ENCODE measurements at places on chromosomes 2 and 18. TPM values are rescaled to one million over a fixed set of nuclear protein-coding genes. Genes with fewer than 3 reads are reported as not detected.

Gene CGREF1
- total RNA-seq = 10.9 TPM

Gene GALR1
- total RNA-seq = not detected

DNA sequence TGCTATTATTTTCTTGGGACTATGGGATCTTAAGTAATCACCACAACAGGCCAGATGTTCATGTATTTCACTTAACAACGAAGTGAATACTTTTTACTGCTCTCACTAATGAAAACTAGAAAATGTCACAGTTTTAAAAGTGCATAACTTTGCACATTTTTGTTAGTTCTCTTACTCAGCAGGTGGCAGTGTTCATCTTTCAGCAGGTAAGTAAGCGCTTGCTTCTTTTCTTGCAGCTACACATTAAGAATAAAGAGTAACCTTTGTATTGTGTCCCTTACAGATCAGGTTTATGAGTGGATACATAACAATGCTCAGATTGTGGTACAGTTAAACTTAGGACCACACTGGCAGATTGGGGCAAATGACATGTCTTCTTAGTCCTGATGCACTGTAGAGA, 61.0 kb downstream of the DAW1 start:
- DNase-seq = no peak

GRCh38 chr2:168528469-168528868, 72.4 kb downstream of the CERS6 start:
- DNase-seq = no peak

- DNase-seq = no peak
These were observed 23.7 kb upstream of the TEX51 start for GRCh38 chr2:126874961-126875360.

Measured in MCF 10A (cell line).